Activated naive CD4-positive, alpha-beta T cell treated with anti-CD3 and anti-CD28 coated beads for 36 hours (primary cell): ENCODE measurements at places on chromosomes 5 and 9.

DNA sequence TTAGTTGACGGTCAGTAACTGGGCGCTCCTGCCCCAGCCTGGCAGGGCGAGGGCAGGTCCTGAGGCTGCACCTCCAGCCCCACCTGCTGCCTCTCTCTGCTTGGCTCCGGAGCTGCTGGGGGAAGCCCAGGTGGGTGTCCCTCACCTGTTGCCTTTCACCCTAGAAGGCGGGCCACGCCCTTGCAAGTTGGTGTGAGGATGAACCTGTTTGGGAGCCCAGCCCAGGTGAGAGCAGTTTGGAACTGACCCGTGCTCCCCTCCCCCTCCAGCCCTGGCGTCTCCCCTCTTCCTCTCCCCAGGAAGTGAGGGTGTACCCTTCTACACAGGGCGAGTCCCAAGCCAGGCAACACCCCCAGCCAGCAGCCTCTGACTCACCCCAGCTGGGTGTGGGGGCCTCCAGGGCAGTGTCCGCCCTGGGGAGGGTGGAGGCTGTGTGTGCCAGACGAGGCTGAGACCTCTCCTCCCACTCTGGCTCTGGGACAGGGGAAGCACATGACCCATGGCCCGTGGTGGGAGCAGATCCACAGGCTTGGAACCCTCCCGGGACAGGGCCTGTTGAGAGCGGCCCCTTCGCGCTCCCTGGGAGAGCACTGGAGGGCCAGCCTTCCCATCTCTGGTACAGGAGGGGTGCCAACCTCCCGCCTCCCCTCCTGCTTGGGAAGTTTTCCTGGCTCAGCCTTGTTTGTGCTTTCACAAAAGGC, 10.4 kb downstream of the LRRC8A start:
- peak; percentile 51 for DNase-seq

DNA sequence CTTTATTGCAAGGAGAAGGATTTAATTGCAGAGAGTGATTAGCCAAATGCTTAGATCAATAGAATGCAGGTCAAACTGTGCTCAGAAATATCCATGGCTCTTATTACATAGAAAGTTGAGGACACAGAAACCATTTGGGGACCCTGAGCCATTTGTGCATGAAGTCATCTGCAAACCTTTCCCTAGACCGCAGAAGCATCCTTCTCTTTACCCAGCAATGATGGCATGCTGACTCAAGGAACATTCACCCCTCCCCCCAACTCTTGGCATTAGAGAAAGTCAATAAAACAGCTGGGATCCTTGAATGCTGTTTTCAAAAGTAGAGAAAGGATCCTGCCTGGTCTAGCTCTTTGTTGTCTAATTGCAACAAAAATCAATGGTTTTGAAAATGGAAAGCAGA, 73.5 kb downstream of the PPP2R2B start:
- no peak for DNase-seq

DNA sequence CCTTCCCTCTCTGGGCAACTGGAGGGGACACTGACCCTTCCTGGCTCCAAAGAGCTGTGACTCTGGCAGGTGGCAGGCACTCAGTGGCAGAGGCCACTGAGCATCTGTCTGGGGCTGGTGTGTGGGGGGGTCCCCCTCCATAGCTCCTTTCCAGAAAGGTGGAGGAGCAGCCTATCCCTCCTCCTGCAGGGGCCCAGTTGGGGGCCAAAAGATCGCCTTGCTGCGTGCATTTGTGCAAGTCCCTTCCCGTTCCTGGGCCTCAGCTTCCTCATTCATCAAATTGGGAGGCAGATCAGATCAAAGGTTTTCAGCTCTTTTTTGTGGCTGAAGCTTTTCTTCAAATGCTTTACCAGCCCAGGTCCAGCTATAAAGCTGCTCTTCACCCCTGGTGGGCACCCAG, 77.7 kb downstream of the NTNG2 start:
- no peak for DNase-seq

- no peak for DNase-seq
Observed at GRCh38 chr9:136844761-136845464, 2.6 kb downstream of the AJM1 start.

- no peak for DNase-seq
Observed at GRCh38 chr5:15687401-15687800, 187.4 kb downstream of the FBXL7 start.

DNA sequence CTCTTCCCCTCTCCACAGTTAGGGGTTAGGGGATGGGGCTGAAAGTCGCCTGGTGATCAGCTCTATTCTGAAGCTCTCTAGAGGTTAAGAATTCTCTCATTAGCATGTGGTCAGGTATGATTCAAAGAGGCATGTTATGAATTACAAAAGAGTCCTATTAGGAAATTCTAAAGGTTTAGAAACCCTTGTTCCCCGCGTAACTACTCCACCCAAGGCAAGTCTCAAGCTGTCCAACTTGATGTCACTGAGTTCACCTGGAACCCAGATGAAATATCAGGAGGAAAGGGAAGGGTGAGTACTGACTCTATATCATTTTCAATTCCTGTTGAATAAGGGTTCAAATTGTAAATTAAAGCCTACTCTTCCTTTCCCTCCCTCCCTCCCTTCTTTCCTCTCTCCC, 18.1 kb upstream of the RNF145 start:
- DNase-seq = no peak

- DNase-seq = no peak
Observed at GRCh38 chr5:28369418-28369817, 1331.0 kb upstream of the CDH9 start.

- no peak for DNase-seq
Observed at GRCh38 chr5:152503206-152503605, 98.1 kb upstream of the NMUR2 start.

DNA sequence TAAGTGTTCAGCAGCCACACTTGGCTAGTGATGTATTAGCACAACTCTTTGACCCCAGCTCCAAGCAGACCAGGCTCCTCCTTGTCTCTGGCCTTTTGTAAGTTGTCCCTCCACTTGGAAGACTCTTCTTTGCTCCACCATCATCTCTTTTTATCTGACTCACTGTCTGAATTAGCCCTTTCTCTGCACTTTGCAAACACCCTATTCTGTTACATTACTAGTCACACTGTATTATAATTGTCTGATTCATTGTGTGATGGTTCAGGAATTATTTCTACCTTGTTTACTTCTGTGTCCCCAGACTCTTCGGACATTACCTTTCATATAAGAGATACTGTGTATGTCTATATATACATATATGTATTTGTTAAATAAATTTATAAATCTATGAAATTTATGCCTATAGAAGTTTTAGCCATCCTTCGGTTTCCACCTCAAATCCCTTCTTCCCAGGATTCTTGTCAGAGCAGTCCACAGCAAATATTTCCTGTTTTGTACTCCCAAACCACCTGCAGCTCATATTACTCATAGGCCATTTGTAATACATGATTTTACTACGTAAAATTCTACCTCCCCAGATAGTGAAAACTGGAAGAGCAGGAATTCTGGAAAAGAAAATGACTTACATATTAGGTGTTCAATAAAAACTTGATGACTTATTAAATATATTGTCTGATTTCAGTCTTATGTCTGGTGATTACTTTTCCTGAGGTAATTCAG, 69.0 kb downstream of the MTAP start:
- no peak for DNase-seq

- DNase-seq = no peak
Observed at GRCh38 chr5:172502969-172503368, 48.6 kb upstream of the SH3PXD2B start.

DNA sequence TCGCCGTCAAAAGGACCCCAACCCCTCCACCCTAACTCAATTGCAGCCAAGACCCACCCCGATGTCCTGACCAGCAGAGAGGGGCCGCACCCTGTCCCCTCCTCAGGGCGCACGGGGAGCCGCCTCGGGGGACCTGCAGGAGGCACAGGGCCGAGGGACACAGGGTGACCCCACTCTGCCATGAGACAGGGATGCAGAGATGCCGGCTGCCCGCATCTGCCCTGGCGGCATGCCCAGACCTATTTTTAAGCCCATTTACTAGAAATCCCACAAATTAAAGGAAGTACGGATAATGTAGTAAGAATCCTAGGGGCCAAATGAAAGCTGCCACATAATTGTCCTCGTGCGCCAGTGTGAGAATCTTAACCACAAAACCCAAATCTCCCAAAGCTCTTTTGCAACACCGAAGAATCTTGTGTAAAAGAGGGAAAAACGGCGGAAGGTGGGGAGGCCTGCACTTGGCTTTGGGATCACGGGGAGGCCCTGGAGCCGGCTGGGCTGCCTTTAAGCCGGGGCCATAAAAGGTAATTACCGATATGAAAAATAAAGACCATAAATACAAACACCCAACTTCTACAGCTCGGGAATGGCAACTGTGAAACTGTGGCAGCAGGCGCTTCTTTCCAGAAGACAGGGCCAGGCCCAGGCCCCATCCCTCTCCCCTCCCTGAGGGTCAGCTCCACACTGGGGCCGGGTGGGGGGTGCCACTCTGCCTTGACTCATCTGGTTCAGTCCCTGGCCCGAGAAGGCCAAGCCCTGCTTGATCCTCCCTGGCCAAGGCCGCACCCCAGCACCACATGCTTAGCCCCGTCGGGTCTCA, 35.0 kb downstream of the NACC2 start:
- DNase-seq = no peak

DNA sequence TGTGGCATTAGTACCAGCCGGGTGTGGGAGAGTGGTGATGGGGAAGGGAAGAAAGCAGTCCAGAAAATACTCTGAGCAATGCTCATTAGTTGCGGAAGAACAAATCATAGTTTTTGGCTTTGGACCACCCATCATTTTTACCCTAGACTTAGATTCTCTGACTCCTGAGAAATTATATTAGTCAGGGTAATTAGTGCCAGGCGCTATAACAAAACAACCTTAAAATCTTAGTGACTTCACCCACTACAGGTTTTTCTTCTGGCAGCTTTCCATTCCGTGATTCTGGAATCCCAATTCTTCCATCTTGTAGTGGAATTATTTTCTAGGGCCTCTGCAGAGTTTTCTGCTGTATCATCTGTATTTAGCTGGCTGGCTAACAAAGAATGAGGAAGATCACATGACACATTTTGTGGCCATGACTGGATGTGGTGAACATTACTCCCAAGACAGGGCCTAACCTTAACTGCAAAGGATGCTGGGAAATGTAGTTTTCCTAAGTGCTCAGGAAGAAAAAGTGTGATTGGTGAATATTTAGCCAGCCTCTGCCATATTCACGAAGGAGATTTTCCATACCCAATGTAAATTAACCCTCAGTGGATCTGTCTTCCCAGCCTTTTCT, 373.0 kb upstream of the MEF2C start:
- DNase-seq = no peak

DNA sequence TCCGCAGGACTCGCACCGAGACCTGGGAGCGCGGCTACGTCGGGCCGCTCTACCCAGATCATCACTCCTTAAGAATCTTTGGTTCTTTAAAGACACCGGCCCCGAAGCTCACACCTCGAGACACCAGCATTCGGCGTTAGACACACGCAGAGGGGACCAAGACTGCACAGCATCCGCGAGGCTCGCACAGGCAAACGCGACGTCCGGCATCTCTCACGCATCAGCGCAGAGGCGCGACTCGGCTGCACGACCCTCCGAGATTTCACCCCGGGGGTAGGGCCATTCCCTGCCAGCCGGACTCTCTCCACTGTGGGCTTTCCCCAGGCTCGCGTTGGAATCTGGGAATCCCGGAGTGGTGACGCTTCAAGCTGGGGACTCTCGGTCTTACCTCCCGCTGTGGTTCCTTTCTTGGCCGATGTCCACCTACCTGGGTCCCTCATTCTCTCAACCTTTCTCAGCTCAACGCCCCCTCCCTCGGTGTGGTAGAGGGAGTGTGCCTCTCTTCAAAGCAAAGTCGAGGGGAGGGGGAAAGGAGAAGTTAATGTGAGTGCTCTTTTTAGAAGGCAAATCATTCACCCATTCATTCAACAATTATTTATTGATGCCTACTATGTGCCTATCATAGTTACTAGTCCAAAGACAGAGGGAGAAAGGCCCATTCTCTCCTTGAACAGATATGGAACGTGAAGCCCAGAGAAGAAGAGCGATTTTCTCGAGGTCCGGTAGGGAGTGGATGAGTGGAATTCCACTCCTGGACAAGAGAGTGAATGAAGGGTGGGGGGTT, 1.3 kb upstream of the HAND1 start:
- DNase-seq = peak; percentile 23

GRCh38 chr9:81521892-81522291, 167.5 kb downstream of the TLE1 start:
- DNase-seq = no peak

DNA sequence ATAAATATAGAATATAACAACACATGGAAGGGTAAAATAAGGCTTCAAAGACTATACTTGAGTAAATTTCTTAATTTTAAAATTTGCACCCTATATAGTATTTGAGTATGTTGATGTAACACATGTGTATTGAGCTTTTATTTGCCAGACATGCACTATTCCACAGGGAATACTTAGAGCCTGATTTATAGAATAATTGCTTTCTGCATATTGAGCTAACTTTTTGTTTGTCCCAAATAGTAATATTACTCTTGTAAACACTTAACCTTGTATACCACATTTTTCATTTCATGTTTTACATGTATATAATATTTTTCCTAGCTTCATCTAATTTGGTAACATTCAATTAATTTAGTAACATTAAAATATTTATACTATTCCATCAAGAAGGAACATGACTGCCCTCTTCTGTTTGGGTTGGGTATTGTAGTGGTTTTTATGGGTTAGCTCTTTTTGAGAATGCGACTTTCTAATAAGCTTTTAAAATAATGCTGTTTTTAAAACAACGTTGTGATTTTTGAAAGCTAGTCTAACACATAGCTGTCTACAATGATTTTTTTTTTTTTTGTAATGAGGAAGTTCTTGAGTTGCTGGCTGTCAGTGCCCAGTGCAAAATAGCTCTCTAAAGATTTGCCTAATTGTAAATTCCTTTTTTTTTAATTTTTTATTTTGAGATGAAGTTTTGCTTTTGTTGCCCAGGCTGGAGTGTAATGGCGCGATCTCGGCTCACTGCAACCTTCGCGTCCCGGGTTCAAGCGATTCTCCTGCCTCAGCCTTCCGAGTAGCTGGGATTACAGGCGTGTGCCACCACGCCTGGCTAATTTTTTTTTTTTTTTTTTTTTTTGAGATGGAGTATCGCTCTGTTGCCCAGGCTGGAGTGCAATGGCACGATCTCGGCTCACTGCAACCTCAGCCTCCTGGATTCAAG, 4.8 kb downstream of the SUB1 start:
- peak; percentile 39 for DNase-seq
